Thoracic aorta (tissue), 2 donors: ENCODE measurements at places on chromosomes 7 and 10. TPM values are rescaled to one million over a fixed set of nuclear protein-coding genes. Genes with fewer than 3 reads are reported as not detected.

The PNLIP gene
- total RNA-seq, result 1.7 TPM

- H3K36me3 ChIP-seq, result no peaks in the 10 kb centered on the region
- no peaks in the 10 kb centered on the region for H3K4me1 ChIP-seq
- no peak for DNase-seq
- H3K4me3 ChIP-seq, result no peak overlapping the region
Observed at GRCh38 chr7:26136831-26137230, 15.2 kb upstream of the NFE2L3 start.

DNA sequence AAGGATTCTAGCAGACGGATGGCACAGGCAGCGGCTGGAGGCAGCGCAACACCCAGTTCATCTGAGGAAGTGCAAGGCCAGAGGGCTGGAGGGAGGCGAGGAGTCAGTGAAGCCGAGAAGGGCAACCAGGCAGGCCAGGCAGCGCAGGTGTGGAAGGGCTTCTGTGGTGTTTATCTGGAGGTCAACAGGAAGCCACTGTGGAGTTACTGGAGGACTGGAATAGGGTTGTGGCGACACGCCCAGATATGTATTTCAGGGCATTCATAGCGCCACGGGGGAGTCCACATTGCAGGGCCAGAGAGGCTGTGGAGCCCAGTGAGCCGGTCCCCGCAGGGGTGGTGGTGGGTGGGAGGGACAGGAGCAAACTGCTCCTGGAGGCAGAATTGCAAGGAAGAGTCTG lies 150.6 kb downstream of the CDH23 start:
- DNase-seq, result no peak
- H3K4me3 ChIP-seq, result no peak overlapping the region
- no peaks in the 10 kb centered on the region for H3K27me3 ChIP-seq
- H3K4me1 ChIP-seq, result peaks cover 9% of the 10 kb centered on the region

GRCh38 chr7:105295596-105296352 lies 92.9 kb downstream of the SRPK2 start:
- DNase-seq, result no peak
- H3K4me1 ChIP-seq, result no peaks in the 10 kb centered on the region
- no peaks in the 10 kb centered on the region for H3K36me3 ChIP-seq
- no peak overlapping the region for H3K4me3 ChIP-seq
- no peak overlapping the region for H3K27ac ChIP-seq
- H3K27me3 ChIP-seq, result no peaks in the 10 kb centered on the region

The ASZ1 gene
- not detected for total RNA-seq

The CUZD1 gene
- total RNA-seq, result not detected

The PAX2 gene
- not detected for total RNA-seq

The PTPRN2 gene
- total RNA-seq, result 3.1 TPM

- H3K36me3 ChIP-seq, result no peaks in the 10 kb centered on the region
- no peak overlapping the region for H3K27ac ChIP-seq
- no peak for DNase-seq
- H3K27me3 ChIP-seq, result no peaks in the 10 kb centered on the region
- no peak overlapping the region for H3K4me3 ChIP-seq
Observed at GRCh38 chr10:25261110-25261509, 86.3 kb downstream of the GPR158 start.

GRCh38 chr7:133491201-133491691 lies 238.4 kb downstream of the EXOC4 start:
- no peaks in the 10 kb centered on the region for H3K4me1 ChIP-seq
- no peak for DNase-seq
- no peak overlapping the region for H3K4me3 ChIP-seq
- H3K27ac ChIP-seq, result no peak overlapping the region
- H3K27me3 ChIP-seq, result no peaks in the 10 kb centered on the region

GRCh38 chr10:23584396-23584795 lies 145.5 kb downstream of the OTUD1 start:
- H3K4me3 ChIP-seq, result no peak overlapping the region
- DNase-seq, result no peak
- H3K27ac ChIP-seq, result no peak overlapping the region
- no peaks in the 10 kb centered on the region for H3K36me3 ChIP-seq

GRCh38 chr10:79074732-79075131 lies 6.0 kb downstream of the ZMIZ1 start:
- no peaks in the 10 kb centered on the region for H3K36me3 ChIP-seq
- peaks cover 64% of the 10 kb centered on the region for H3K4me1 ChIP-seq
- DNase-seq, result no peak
- H3K4me3 ChIP-seq, result no peak overlapping the region
- no peak overlapping the region for H3K27ac ChIP-seq

The PDK4 gene
- 316 TPM for total RNA-seq

- no peak overlapping the region for H3K4me3 ChIP-seq
- no peak overlapping the region for H3K27ac ChIP-seq
- no peaks in the 10 kb centered on the region for H3K4me1 ChIP-seq
- H3K36me3 ChIP-seq, result peaks cover 12% of the 10 kb centered on the region
Observed at GRCh38 chr10:132714986-132715775, 70.8 kb downstream of the NKX6-2 start.

DNA sequence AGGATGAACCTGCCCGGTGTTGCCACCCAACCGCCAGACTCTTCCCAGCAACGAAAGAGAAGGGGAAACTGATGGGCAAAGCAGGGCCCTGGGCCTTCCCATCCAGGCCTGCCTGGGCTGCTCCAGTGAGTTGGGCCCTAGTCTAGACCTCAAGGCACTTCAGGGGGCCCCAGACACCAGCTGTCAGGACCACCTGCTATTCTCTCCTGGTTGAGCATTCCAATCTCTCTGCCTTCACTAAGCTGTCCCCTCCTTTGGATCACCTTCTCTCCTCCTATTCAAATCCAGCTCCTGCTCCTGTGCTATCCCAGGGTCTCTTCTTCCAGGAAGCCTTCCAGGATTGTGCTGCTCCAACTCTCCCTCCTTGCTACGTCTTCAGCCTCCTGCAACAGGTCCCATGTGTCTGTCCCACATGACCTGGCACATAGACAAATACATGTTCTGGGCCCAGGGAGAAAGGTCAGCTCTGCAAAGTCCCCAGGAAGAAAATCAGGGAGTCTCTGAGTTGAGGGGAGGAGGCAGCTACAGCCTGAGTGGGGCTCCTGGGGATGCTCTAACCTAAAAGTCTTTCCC lies 3.1 kb downstream of the STX1A start:
- H3K4me3 ChIP-seq, result no peak overlapping the region
- no peaks in the 10 kb centered on the region for H3K27me3 ChIP-seq
- DNase-seq, result no peak
- H3K36me3 ChIP-seq, result no peaks in the 10 kb centered on the region

The ADAM8 gene
- total RNA-seq, result 7.2 TPM

DNA sequence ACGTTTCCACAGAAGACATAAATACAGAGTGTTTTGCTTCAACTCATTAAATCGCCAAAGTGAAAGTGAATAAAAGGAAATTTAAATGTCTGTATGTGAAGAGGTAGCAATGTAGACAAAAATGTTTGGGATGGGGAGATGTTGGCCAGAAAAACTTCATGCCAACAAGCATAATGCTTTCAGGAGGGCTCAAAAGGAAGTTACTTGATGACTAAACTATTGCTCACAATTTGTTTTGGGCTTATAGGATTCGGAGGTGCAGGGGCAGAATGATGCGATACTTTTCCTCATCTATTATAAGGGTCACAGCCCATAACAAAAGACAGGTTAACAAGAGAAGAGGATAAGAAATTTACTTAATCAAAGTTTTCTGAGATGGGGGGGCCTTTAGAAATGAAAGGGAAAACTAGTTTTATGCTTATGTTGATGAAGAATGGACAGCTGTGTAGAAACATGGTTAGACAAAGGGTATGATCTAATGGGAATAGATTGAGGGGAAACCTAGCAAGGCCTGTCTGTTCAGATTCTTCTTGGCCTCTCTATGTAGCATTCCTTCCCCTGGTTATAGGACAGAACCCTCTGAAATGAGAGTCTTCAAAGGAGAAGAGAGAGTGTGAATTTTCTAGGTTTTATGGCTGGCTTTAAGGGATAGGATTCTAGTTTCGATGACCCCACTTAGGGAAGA lies 898.6 kb downstream of the LRMDA start:
- H3K27me3 ChIP-seq, result no peaks in the 10 kb centered on the region
- H3K4me1 ChIP-seq, result peaks cover 15% of the 10 kb centered on the region
- H3K27ac ChIP-seq, result no peak overlapping the region
- H3K4me3 ChIP-seq, result peak overlapping the region; percentile 10

DNA sequence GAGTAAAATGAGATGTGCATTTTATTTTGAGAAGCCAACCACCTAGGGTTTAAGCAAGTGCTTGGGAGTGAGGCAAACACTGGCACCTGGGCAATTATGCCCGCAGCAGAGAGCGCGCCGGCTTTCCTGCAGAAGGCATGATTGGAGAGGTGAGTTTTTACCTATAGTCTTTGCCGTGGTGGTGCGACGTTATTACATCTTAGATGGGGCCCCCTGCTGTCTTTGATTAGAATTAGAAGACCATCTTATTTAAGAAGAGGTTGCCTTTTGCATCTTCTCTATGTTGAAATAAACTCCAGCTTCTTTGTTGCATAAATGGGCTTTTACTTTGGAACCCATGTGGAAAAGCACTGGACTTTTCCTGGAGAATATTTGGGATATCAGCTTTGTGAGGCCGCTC lies 409.5 kb downstream of the GLRX3 start:
- DNase-seq, result no peak
- no peaks in the 10 kb centered on the region for H3K36me3 ChIP-seq
- H3K27me3 ChIP-seq, result no peaks in the 10 kb centered on the region

The EZH2 gene
- not detected for total RNA-seq

GRCh38 chr10:104393387-104393786 lies 39.8 kb downstream of the CFAP58 start:
- DNase-seq, result no peak
- no peaks in the 10 kb centered on the region for H3K27me3 ChIP-seq
- H3K4me3 ChIP-seq, result no peak overlapping the region
- H3K36me3 ChIP-seq, result no peaks in the 10 kb centered on the region
- no peaks in the 10 kb centered on the region for H3K4me1 ChIP-seq
- H3K27ac ChIP-seq, result no peak overlapping the region

The UTF1 gene
- not detected for total RNA-seq

DNA sequence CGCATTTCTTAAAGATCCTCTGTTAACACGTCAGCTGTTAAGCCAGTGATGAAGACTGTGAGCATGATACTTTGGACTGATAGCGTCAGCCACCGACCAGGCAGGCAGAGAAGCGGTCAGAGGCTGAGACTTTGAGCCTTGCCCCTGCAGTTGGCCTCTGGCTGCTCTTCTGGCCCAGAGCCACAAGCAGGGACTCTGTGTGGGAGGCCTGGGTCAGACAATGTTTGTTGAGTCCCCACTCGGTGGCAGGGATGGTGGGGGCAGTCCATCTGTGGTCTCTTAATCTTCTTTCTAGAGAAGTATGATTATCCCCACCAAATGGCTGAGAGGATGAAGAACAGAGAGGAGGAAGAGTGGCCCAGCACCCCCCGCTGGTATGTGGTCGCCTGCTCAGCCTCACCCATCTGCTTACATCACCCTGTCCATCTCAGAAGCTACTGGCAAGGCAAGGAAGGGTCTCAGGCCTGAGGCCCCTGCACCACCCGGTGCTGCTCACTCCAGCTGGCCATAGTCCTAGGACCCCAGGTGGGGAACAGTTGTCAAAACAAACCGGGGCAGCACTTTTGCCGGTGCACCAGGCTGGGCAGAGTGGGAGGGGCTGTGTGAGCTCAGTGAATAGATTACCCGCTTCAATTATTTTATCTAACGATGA lies 202.9 kb downstream of the GRID1 start:
- no peaks in the 10 kb centered on the region for H3K27me3 ChIP-seq
- H3K27ac ChIP-seq, result no peak overlapping the region

DNA sequence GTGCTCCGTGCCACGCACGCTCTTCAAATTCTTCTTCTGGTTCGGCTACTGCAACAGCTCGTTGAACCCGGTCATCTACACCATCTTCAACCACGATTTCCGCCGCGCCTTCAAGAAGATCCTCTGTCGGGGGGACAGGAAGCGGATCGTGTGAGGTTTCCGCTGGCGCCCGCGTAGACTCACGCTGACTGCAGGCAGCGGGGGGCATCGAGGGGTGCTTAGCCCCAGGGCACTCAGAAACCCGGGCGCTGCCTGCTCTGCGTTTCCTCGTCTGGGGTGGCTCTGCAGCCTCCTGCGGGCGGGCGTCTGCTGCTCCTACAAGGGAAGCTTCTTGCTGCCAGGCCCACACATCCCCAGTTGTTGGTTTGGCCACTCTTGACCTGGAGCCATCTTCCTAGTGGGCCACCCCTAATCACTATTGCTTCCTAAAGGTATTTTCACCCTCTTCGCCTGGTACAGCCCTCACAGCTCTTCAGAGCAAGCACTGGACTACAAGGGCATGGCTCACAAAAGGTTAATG lies 2.5 kb downstream of the ADRA2A start:
- H3K27me3 ChIP-seq, result peaks cover 8% of the 10 kb centered on the region
- peaks cover 25% of the 10 kb centered on the region for H3K4me1 ChIP-seq
- DNase-seq, result no peak
- no peak overlapping the region for H3K4me3 ChIP-seq

DNA sequence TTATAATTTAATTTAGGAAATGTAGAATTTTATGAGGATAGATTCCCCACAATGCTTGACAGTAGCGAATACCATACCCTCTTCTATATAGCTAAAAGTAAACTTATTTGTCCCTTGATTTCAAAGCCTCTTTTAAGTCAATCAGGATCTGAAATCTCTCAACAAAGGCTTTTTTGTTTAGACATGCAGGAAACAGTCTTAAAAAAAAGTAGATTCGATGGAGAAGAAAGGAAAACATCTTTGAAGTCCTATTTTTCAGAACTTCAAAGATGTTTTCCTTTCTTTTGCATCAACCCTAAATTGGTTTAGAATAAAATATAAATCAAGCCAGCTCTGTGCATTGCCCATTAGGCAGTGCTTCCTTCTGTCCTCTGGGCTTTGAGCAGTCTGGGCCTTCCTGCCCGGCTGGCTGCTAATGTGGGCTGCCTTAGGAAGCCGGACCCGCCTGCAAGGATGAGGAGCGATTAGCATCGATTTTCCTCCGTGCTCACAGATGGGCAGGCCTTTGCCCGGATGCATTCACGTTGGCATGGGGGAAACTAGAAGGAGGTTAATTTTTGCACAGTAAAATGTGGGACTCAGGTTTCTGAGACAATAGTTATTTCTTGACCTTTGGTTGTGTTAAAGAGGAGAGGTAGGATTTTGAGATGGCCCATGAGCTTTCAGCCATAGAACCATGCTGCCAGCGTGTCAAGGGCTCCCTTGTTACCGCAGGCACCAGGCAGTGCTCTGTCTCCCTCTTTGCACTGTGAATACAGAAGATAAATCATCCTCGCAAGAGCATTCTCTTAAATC lies 15.5 kb downstream of the MSRB2 start:
- no peak overlapping the region for H3K27ac ChIP-seq
- peaks cover 49% of the 10 kb centered on the region for H3K36me3 ChIP-seq
- H3K27me3 ChIP-seq, result no peaks in the 10 kb centered on the region
- H3K4me3 ChIP-seq, result no peak overlapping the region

- H3K27ac ChIP-seq, result no peak overlapping the region
- H3K4me3 ChIP-seq, result no peak overlapping the region
- peaks cover 8% of the 10 kb centered on the region for H3K4me1 ChIP-seq
- H3K27me3 ChIP-seq, result no peaks in the 10 kb centered on the region
Observed at GRCh38 chr10:33798754-33799153, 464.3 kb upstream of the NRP1 start.

GRCh38 chr10:104450954-104451353 lies 97.3 kb downstream of the CFAP58 start:
- peaks cover 39% of the 10 kb centered on the region for H3K4me1 ChIP-seq
- no peak overlapping the region for H3K4me3 ChIP-seq
- DNase-seq, result no peak
- peak overlapping the region; percentile 30 for H3K27ac ChIP-seq
- H3K27me3 ChIP-seq, result no peaks in the 10 kb centered on the region
- no peaks in the 10 kb centered on the region for H3K36me3 ChIP-seq

- no peak overlapping the region for H3K27ac ChIP-seq
- no peaks in the 10 kb centered on the region for H3K4me1 ChIP-seq
- no peak for DNase-seq
- H3K4me3 ChIP-seq, result no peak overlapping the region
Observed at GRCh38 chr7:64878684-64879083, 24.4 kb upstream of the ZNF273 start.

- no peaks in the 10 kb centered on the region for H3K27me3 ChIP-seq
- peaks cover 8% of the 10 kb centered on the region for H3K4me1 ChIP-seq
- H3K27ac ChIP-seq, result no peak overlapping the region
- peaks cover 1% of the 10 kb centered on the region for H3K36me3 ChIP-seq
- no peak overlapping the region for H3K4me3 ChIP-seq
Observed at GRCh38 chr10:49036638-49037037, 78.7 kb downstream of the VSTM4 start.
